ENCODE measurements at places on chromosomes 1 and 21.

- DNase-seq, result no peak
- H3K36me3 ChIP-seq, result no peaks in the 10 kb centered on the region
- H3K27ac ChIP-seq, result no peak overlapping the region
- H3K27me3 ChIP-seq, result peaks cover 31% of the 10 kb centered on the region
Observed at GRCh38 chr1:56824938-56825337, 5.7 kb upstream of the FYB2 start.

DNA sequence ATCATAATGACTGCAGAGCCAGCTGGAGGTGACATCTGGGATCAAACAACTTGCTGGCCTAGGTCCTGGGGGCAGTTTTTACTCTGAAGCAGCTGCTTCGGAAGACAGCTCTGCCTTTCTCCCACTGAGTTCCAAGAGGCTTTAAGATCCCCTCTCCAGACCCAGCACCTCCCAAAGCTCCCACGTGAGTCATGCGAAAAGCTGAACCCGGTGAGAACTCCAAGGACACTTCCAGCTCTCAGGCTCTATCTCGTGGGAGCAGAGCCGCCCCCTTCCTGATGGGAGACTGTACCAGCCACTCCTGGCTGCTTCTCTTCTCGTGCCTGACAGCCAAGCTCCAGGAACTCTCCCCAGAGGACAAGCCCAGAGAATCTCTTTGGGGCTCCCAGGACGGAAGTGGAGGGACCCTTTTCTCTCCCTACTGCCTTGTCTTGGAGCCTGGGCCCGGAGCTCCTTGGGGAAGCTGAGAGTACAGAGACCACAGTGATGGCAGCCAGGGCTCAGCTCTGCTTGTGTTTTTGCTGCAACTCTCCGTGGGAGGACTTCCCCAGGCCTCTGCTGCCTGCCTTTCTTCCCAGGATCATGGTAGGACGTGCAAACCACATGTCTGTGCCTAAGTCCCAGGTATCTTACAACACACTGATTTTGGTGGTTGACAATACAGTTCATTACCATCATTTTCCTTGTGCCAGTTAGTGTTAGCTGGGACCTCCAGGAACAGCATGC is 40.6 kb downstream of the STUM start:
- H3K27ac ChIP-seq, result no peak overlapping the region
- peaks cover 8% of the 10 kb centered on the region for H3K27me3 ChIP-seq
- no peak overlapping the region for H3K4me3 ChIP-seq
- DNase-seq, result no peak

GRCh38 chr1:5659606-5660005 is 332.6 kb downstream of the NPHP4 start:
- H3K4me1 ChIP-seq, result no peaks in the 10 kb centered on the region
- peaks cover 23% of the 10 kb centered on the region for H3K27me3 ChIP-seq
- no peak overlapping the region for H3K27ac ChIP-seq
- no peak for DNase-seq
- no peaks in the 10 kb centered on the region for H3K36me3 ChIP-seq

GRCh38 chr1:1040004-1040991 is 20.4 kb downstream of the AGRN start:
- H3K27me3 ChIP-seq, result peaks cover 23% of the 10 kb centered on the region
- H3K4me1 ChIP-seq, result peaks cover 15% of the 10 kb centered on the region
- no peak overlapping the region for H3K27ac ChIP-seq
- DNase-seq, result peak; percentile 76
- peaks cover 20% of the 10 kb centered on the region for H3K36me3 ChIP-seq

- H3K27ac ChIP-seq, result no peak overlapping the region
- peaks cover 2% of the 10 kb centered on the region for H3K27me3 ChIP-seq
- DNase-seq, result no peak
- no peaks in the 10 kb centered on the region for H3K36me3 ChIP-seq
- H3K4me1 ChIP-seq, result no peaks in the 10 kb centered on the region
Observed at GRCh38 chr1:41802532-41803501, 115.9 kb downstream of the HIVEP3 start.

- H3K27ac ChIP-seq, result no peak overlapping the region
- peaks cover 54% of the 10 kb centered on the region for H3K27me3 ChIP-seq
- DNase-seq, result no peak
- no peaks in the 10 kb centered on the region for H3K36me3 ChIP-seq
- H3K4me1 ChIP-seq, result no peaks in the 10 kb centered on the region
Observed at GRCh38 chr1:240649733-240650721, 38.1 kb upstream of the GREM2 start.

DNA sequence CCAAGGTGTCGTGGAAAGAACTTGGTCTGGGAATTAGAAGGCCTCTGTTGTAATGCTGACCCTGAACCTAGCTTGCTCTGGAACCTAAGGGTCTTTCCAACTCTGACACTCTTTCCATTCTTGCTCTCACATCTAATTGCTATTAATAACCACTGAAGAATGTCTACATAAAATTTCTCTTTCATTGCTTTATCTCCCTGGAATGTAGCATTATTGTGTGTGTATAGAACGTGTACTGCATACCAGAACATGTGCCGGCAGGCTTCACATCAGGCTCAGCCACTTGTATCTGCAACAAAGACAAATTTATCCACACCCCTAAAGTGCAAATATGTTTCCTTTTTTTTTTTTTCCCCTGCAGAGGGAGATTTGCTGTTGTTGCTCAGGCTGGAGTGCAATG is 13.9 kb upstream of the LAX1 start:
- no peaks in the 10 kb centered on the region for H3K27me3 ChIP-seq
- no peak for DNase-seq
- peaks cover 8% of the 10 kb centered on the region for H3K36me3 ChIP-seq
- peaks cover 13% of the 10 kb centered on the region for H3K4me1 ChIP-seq
- H3K4me3 ChIP-seq, result no peak overlapping the region
- peak overlapping the region; percentile 93 for H3K27ac ChIP-seq

DNA sequence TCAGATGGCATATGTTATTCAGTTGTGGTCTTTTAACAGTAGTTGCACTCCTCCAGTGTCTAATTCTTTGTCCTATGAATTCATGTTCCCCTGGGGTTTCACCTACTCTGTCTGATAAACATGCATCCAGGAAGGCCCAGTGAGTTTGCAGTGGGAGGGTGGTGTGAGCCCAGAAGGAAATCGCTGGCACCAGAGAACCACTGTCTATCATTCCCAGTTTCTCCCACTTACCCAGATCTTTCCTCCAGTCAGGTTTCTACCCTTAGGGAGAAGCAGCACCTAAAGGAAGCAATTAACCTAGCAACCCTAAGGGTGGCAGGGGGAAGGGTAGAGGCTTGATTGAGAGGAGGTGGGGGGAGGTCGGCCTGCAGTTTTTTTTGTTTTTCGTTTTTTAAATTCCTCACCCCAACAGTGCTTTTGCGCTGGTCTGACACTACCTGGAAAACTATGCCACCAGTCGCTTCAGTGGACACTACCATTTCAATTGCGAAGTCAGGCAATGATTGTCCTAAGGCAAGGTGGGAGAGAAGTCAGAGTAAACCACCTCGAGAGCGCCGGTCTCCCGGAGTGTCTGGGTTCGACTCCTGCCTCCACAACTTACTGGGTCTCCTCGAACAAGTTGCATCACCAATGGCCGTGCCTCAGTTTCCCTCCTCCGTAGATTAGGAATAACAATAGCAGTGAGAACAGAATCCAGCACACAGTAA is 766 bp upstream of the SLC44A3 start:
- H3K27ac ChIP-seq, result peak overlapping the region; percentile 72
- H3K36me3 ChIP-seq, result peaks cover 11% of the 10 kb centered on the region
- no peaks in the 10 kb centered on the region for H3K27me3 ChIP-seq
- H3K4me3 ChIP-seq, result peak overlapping the region; percentile 86

DNA sequence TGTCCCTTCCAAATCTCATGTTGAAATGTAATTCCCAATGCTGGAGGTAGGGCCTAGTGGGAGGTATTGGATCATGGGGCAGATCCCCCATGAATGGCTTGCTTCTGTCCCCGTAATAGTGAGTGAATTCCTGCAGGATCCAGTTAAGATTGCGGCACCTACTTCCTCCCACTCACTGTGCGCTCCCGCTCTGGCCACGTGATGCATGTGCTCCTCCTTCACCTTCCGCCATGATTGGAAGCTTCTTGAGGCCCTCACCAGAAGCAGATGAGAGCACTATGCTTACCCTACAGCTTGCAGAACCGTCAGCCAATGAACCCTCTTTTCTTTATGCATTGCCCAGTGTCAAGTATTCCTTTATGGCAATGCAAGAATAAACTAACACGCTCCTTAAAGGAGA is 14.9 kb upstream of the RAB3GAP2 start:
- no peaks in the 10 kb centered on the region for H3K36me3 ChIP-seq
- no peaks in the 10 kb centered on the region for H3K27me3 ChIP-seq
- peaks cover 4% of the 10 kb centered on the region for H3K4me1 ChIP-seq
- no peak overlapping the region for H3K4me3 ChIP-seq
- no peak overlapping the region for H3K27ac ChIP-seq
- no peak for DNase-seq

DNA sequence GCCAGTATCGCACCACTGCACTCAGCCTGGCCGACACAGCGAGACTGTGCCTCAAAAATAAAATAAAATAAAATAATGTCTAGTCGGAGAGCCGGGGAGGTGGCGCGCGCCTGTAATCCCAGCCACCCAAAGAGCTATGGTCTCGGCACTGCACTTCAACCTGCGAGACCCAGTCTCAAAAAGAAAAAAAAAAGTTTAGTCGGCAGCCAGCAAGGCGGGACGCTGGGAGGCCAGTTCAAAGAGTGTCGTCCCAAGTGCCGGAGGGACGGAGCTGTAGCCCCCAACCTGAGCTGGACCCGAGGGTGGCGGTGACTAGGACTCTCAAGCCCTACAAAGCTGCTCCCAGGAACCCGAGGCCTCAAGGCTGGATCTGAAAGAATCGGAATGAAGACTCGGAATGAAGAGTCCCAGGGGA is 632 bp upstream of the FALEC start:
- H3K36me3 ChIP-seq, result peaks cover 9% of the 10 kb centered on the region
- H3K27ac ChIP-seq, result peak overlapping the region; percentile 94
- peaks cover 10% of the 10 kb centered on the region for H3K4me1 ChIP-seq
- DNase-seq, result no peak
- H3K27me3 ChIP-seq, result no peaks in the 10 kb centered on the region

- peaks cover 13% of the 10 kb centered on the region for H3K4me1 ChIP-seq
- no peaks in the 10 kb centered on the region for H3K27me3 ChIP-seq
- H3K4me3 ChIP-seq, result no peak overlapping the region
- no peak overlapping the region for H3K27ac ChIP-seq
- peaks cover 20% of the 10 kb centered on the region for H3K36me3 ChIP-seq
Observed at GRCh38 chr21:25577424-25578055, 29.7 kb downstream of the MRPL39 start.

DNA sequence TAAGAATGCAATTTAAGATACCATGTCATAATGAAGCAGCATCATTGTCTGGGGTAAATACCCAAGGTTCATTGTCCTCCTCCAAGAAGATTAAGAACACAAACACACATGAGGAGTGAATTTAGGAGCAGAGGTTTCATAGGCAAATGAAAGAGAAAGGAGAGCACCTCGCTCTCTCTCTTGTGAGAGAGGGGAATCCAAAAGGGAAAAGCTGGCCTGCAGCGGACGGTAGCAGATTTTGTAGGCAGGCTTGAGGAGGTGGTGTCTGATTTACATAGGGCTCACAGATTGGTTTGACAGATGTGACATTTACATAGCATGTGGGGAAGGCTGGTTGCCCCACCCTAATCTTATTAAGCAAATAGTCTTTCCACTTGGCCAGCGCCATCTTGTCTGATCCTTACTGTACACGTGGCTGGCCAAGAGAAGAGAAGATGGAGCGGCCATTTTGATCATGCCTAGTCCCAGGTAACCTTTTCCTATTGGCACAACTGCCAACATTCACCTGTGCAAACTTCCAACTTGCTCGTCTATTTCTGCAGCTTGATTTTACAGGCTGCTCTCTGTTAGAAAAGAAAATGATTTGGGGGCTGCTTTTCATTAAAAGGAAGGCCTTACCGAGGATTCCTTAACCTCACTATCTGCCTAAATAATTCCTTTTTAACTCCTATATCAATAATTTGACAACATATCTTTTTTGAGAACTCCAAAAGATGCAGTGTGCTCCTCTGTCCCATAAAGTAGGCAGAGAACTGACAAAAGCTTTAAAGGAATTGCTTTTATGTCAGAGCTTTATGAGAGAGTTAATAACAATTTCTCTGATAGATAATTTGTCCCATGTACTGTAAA is 16.0 kb upstream of the LRRC7 start:
- H3K27me3 ChIP-seq, result peaks cover 32% of the 10 kb centered on the region
- no peaks in the 10 kb centered on the region for H3K4me1 ChIP-seq
- H3K4me3 ChIP-seq, result no peak overlapping the region
- no peak for DNase-seq

DNA sequence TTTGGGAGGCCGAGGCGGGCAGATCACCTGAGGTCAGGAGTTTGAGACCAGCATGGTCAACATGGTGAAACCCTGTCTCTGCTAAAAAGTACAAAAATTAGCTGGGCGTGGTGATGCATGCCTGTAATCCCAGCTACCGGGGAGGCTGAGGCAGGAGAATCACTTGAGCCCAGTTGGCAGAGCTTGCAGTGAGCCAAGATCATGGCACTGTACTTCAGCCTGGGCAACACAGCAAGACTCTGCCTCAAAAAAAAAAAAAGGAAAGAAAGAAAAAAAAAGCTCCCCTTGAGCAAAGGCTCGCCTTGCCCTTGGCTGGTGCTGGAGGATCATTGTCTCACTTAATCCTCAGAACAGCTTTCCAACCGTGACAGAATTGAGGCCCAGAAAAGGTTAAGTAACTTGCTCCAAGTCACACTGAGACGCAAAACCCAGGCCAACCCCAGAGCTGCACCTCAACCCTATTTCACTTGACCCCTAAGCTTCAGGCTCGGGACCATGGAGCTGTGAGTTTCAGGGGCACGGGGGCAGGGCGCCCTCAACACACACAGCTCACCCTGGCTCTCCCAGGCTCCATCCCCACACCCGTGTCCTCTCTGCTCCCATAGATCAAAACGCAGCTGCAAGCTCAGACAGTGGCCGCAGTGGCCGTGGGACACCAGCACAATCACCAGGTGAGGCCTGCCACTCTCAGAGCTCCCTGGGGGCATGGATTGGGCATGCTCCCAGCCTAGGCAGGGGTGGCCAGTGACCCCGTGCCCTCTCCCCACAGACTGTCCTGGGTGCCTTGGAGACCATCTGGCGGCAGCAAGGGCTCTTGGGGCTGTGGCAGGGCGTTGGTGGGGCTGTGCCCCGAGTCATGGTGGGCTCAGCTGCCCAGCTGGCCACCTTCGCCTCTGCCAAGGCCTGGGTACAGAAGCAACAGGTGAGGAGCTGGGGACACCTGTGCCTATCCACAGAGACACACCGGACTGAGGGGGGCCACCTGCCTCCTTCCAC is 1.6 kb downstream of the SLC25A34 start:
- no peaks in the 10 kb centered on the region for H3K27me3 ChIP-seq
- no peaks in the 10 kb centered on the region for H3K36me3 ChIP-seq
- peaks cover 5% of the 10 kb centered on the region for H3K4me1 ChIP-seq
- DNase-seq, result no peak
- H3K27ac ChIP-seq, result peak overlapping the region; percentile 25

All from mesothelial cell of epicardium (in vitro differentiated cells).